Stimulated activated CD8-positive, alpha-beta memory T cell treated with anti-CD3 and anti-CD28 coated beads, Interleukin-15, amount 100 ng/mL, for 4 hours (primary cell): ENCODE measurements at places on chromosomes 7 and 10.

- DNase-seq = no peak
These were observed 2.1 kb upstream of the TMEM72 start for GRCh38 chr10:44908936-44909630.

GRCh38 chr10:52314822-52315552 lies 906 bp downstream of the DKK1 start:
- DNase-seq = no peak

GRCh38 chr7:28062197-28062991 lies 118.2 kb downstream of the JAZF1 start:
- no peak for DNase-seq

GRCh38 chr10:74145133-74145532 lies 5.5 kb downstream of the AP3M1 start:
- no peak for DNase-seq

- DNase-seq = no peak
These were observed 26.1 kb downstream of the KLRG2 start for GRCh38 chr7:139457153-139457946.

DNA sequence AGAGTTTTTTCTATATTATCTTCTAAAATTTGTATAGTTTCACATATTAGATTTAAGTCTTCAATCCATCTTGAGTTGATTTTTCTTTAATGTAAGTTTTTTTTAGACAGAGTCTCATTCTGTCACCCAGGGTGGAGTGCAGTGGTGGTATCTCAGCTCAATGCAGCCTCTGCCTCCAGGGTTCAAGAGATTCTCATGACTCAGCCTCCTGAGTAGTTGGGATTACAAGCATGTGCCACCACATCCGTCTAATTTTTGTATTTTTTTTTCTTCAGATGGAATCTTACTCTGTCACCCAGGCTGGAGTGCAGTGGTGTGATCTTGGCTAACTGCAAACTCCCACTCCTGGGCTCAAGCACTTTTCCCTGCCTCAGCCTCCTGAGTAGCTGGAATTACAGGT lies 143.4 kb upstream of the ZNF92 start:
- DNase-seq = no peak

DNA sequence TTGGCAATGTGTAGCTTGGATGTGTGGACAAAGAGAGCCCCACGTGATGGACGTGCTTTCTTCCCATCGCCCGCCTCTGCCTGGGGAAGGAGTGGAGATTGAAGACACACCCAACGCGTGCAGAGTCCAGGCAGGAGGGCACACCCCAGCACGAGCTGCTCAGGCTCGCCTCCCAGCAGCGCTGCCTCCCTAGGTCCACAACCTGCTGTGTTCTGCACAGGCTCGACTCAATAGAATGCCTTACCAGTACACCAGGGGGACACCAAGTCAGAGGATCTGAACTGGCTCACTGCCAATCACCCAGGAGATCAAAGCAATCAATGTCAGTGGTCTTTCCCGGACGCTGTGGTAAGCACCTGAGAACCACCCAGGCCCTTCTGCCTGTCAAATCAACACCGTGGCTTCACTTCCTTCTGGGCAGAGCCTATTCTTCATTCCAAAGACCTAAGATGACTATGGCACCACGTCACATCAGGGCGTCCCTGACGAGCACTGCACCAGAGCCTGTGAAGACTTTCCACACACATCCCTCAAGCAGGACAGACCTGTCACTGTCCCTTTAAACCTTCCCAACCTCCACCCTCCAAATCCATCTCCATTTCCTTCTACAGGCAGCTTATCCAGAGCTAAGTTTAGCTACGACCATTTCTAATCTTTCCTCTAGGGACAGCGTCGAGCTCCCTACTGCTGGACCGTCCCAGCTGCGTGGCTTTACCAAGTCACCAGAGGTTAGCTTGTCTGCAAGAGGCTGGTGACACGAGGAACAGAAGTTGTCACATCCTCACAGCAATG lies 72.3 kb downstream of the AMZ1 start:
- DNase-seq = no peak

GRCh38 chr7:142385491-142386340 lies 127.9 kb upstream of the PRSS58 start:
- DNase-seq = no peak

DNA sequence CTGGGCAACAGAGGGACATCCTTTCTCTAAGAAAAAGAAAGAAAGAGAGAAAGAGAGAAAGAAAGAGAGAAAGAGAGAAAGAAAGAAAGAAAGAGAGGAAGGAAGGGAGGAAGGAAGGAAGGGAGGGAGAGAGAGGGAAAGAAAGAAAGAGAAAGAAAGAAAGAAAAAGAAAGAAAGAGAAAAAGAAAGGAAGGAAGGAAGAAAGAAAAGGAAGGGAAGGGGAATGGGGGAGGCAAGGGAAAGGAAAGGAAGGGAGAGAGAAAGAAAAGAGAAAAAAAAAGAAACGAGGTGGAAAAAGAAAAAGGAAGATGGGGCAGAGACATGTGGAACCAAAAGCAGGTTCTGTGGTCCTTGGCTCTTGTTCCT lies 82.9 kb upstream of the SMNDC1 start:
- no peak for DNase-seq

GRCh38 chr10:85922356-85923129 lies 444.1 kb downstream of the GRID1 start:
- DNase-seq = no peak

DNA sequence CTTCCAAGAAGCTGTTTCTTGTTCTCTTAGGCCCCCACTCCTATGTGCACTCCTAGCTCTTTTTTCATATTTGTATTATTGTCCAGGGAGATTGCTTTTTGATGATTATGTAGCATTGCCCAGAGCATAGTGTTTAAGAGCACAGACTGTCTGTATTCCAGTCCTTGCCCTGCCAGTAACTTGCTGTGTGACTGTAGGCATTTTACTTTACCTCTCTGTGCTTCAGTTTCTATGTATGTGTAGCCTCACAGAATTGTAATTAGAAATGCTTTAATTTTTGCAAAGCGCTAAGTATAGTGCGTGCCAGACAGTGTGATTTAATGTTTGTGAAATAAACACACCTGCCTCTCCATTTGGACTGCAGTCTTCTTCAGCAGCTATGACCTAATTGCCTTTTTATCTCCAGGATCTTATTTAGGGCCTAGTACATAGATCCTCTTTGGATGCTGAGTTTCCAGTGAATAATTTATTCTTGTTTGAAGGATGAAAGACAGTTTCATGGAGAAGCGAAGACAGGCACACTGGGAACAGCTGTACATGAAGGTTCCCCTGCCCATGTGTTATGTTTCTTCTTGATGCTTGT lies 1.4 kb downstream of the SEC23IP start:
- no peak for DNase-seq

GRCh38 chr10:61899069-61899531 lies 2.4 kb upstream of the ARID5B start:
- DNase-seq = no peak

- no peak for DNase-seq
These were observed 71.6 kb downstream of the TLL2 start for GRCh38 chr10:96441987-96442643.

- no peak for DNase-seq
These were observed 6.3 kb upstream of the SNX13 start for GRCh38 chr7:17946591-17946990.

- no peak for DNase-seq
These were observed 3.4 kb downstream of the ZNF239 start for GRCh38 chr10:43570971-43571370.

DNA sequence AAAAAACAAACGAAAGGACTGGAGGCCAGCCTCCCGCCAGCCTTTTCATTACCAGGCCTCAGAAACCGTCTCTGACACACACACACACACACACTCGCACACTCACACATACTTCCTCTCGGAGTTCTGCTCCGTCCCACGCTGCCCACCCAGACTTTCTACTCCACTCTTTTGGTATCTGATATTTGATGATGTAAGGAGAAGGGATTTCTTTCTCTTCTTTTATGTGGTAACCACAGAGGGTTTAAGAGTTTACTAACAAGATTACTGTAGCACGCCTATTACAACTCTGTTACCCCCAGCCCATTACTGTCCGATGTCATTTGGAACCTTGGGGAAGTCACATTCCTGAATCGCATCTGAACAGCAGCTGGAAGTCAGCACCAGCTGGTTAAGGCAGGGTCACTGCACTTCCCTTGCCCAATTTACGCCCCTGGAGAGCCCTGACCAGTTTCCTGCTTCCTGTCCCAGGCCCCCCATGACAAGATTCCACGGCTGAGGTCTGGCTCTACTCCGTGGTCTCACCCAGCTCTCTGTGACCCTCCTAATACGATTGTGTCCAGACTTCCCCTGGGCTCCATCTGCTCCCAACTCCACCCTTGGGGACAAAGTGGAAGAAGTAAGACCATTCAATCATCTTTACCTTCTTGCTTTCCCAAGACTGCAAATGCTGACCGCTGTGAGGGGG lies 1.1 kb downstream of the DENND2A start:
- no peak for DNase-seq

GRCh38 chr10:11603741-11604140 lies 7.7 kb downstream of the USP6NL start:
- no peak for DNase-seq

DNA sequence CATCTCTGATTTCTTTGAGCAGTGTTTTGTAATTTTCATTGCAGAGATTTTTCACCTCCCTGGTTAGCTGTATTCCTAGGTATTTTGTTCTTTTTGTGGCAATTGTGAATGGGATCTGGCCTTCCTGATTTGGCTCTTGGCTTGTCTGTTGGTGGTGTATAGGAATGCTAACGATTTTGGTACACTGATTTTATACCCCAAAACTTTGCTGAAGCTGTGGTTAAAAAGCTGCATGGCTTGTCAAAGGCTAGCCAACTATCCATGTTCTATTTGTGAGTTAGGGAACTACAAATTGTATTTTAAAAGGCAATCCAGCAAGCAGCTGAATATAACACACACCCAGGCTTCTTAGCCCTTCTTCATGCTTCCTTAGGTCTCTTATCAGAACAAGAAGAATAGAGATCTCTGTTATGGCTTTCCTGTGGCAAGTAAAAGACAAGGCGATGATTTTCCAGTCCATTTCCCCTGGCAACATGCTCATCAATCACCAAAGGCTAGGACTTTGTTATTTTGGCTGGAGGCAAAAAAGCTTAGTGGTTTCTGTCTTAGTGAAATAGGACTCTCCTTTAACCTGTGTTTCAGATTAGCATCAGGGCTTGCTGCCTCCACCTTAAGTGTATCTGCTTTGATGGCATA lies 77.5 kb downstream of the CDK6 start:
- DNase-seq = no peak
